AML-193 (cell line): ENCODE measurements at places on chromosomes 13 and 19.
A peak's percentile ranks its signal among the peaks of the same experiment; 100 is the strongest.

GRCh38 chr13:52737965-52738364, 1.7 kb downstream of the CNMD start:
- no peak for DNase-seq

DNA sequence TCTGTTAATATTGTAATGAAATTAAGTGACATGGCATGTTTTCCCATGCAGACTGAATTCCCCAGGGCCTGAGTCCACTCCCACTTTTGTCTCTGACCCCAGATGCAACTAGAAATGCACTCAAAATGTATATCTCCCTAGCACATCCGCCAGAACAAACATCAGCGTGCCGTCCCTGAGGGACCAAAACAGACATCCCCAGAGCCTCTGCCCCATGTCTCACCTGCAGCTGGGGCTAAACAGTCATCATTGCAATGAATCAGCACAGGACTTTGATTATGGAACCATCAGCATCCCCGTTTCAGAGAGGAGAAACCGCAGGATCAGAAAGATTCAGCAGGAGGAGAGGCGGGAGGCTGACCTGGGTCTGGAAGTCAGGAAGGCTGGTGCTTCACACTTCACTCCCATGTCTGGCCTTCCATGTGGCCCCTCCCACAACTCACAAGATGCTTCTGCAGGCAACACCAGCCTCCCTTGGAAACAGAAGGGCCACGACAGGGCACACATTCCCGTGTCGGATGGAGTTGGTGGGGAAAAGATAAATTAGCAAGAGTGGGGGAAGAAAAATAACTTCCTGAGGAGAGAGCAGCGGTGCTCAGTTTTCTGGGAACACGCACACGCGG, 130.6 kb upstream of the VSTM2B start:
- no peak for DNase-seq

DNA sequence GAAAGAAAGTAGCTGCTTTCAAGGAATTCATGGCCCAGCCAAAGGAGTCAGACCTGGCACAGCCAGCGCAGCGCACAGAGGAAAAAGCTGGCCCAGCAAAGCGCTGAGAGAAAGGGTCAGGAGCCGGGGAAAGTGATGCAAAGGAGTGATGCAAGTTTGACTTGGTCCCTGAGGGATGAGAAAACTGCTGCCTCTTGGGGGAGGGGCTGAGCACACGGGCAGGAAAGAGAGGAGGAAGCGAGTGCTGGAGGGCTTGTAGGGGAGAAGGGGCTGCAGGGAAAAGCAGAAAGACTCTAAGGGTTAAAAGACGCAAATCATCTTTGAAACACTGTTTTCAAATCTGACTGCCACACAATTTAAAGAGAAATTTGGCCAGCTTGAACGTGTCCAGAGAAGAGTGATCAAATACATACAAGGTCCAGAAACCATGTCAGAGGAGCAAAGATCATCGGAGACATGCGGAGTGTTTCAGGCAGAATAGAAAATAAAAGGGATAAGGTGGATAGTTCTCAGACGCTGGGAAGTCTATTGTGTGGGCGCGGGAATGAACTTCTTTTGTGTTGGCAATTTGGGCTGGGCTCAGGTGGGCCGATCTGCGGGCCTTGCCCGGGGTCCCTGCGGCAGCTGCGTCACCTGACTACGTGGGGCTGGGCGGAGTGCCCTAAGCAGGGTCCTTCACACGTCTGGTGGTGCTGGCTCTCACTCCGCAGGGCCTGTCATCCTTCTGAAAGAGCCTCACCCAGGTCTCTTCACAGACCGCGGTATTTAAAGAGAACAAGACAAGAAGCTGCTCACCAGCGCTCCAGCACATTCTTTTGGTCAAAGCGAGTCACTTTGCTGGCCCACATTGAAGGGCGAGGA, 18.1 kb downstream of the N4BP2L1 start:
- no peak for DNase-seq

DNA sequence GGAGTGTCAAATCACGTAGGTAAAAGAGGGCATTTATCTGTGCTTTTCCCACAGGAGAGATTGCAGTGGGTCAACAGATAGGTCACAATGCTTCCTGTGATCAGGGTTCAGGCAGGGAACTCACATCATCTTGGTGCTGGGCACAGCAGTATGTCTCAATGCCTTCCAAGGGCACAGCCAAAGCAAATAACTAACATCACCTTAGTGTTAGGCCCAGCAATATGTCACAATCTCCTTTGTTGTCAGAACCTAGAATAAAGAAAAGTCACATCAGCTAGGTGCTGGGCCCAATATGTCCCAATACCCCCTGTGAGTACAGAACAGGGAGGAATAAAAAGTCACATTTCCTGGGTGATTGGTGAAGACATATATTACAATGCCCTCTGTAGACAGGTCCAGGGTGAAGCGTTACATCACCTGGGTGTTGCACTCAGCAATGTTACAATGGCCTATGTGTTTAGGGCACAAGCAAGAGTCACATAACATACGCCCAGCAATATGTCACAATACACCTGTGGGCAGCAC, 11.4 kb upstream of the ZNF724 start:
- no peak for DNase-seq

- DNase-seq = no peak
Observed at GRCh38 chr13:25084096-25084495, 11.8 kb upstream of the PABPC3 start.

DNA sequence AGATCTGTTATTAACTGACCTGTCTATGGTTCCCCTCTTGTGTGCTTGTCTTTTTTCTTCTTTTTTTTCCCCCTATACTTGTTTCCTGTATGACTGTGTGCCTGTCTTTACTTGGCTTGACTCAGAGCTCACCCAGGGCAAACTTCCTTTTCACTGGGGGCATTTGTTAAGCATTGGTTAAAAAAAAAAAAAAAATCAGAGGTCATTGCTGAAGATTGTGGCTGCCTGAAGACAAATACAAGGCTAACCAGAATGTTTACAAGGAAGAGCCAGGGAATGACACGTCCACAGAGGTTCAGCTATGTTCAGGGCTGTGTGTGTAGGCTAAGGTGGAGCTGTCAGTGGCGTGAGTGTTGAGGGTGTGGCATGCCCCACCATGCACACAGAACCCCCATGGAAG, 47.1 kb downstream of the LNX2 start:
- DNase-seq = peak; percentile 3

- peak; percentile 79 for DNase-seq
Observed at GRCh38 chr19:6126335-6126974, 9.0 kb upstream of the ACSBG2 start.
